Activated CD4-positive, alpha-beta T cell treated with anti-CD3 and anti-CD28 coated beads, Interleukin-2, amount 10 ng/mL, durations not matched to agents 7 days and 5 days (primary cell): ENCODE measurements at places on chromosomes 1 and 21. TPM values are rescaled to one million over a fixed set of nuclear protein-coding genes. Genes with fewer than 3 reads are reported as not detected.
A peak's percentile ranks its signal among the peaks of the same experiment; 100 is the strongest.

Gene RWDD3
- total RNA-seq, result 14.2 TPM

Gene PGBD5
- total RNA-seq, result not detected

GRCh38 chr1:13730291-13730690 is 30.3 kb downstream of the PRDM2 start:
- peak; percentile 27 for DNase-seq

DNA sequence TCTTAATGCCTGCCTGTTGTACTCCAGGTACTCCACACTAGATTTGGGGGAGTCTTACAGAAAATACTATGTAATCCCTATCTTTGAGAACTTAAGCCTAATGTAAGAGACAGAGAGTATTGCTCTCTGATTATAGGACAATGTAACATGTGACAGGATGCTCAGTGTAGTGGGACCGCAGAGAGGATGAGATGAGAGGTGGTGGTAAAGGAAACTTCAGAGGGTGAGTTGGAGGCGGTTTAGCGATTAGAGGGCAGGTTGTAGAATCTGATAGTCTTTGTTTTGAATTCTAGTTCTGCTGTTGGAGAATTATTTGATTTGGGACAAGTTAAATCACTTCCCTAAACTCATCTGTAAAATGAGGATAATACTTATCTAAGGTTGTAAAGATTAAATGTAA is 5.4 kb downstream of the SOAT1 start:
- DNase-seq, result peak; percentile 71

GRCh38 chr1:91781901-91782622 is 103.9 kb downstream of the TGFBR3 start:
- DNase-seq, result no peak

DNA sequence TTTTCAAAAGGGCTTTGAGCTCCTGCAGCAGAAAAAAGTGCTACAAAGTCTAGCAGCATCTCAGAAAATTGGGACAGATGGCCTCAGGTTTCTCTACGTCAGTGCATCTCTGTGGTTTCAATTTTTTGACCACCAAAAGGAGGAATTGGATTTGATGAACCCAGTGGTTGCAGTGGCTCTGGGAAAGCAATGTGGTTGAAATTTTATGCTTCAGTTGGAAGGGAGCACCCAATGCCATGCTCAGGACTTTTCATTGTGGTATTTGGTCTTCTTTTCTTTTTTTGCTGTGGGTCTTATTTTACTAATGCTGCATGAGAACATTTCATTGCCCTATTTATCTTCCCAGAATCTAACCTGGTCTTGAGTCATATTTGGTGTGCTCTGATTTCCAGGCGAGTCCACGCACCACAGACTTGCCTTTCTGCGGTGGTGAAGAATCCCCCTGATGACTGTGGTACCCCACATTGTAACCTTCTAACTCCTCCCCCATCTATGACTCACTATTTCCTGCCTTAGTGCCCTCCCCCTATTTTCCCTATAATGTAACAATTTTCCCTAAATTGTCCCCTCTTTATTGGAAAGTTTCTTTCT is 56.7 kb downstream of the S1PR1 start:
- peak; percentile 36 for DNase-seq

DNA sequence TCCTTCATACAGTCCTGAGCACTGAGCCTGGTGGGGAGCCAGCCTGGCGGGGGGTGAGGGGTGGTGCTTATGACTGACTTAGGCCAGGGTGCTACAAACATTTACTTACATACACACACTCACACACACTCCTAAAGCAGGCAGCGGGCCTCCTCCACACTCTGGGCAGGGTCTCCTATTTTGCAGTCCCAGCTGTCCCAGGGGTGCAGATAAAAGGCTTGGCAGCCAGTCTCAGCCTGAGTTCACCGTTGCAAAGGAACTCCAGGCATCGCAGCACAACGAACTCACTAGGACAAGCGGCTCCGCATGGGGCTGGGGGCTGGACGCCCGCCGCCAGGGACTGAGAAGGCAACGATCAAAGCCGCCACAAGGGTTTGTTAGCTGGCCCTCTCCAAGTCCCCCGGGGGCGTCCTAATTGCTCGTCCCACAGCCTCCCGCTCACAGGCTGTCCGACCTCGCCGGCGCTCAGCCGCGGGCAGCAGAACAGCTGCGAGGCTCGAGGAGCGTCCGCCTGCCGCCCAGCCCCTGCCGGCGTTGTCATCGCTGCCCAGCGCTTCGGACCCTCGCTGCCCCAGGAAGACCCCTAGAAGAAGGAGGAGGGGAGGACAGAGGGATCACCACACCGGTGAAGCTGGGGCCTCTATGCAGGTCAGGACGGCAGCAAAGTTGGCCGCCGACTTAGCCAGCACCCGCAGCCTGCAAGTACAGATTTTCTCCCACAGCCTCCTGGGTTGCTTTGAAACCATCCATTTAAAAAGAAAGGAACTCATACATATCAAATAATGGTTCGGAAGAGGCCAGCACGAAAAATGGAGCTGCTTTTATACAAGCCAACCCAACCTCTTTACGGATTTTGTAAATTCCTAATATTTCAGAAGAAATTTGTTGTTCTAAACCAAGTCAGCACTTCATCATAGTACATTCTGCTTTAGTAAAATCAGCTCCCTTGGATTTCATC is 6.2 kb downstream of the BARHL2 start:
- DNase-seq, result no peak

- DNase-seq, result no peak
Observed at GRCh38 chr21:32442566-32443318, 30.2 kb downstream of the EVA1C start.

GRCh38 chr1:178908358-178908757 is 37.5 kb upstream of the ANGPTL1 start:
- no peak for DNase-seq

- DNase-seq, result no peak
Observed at GRCh38 chr1:97160818-97161217, 439.2 kb downstream of the PTBP2 start.

- DNase-seq, result no peak
Observed at GRCh38 chr1:41751804-41752513, 166.8 kb downstream of the HIVEP3 start.

DNA sequence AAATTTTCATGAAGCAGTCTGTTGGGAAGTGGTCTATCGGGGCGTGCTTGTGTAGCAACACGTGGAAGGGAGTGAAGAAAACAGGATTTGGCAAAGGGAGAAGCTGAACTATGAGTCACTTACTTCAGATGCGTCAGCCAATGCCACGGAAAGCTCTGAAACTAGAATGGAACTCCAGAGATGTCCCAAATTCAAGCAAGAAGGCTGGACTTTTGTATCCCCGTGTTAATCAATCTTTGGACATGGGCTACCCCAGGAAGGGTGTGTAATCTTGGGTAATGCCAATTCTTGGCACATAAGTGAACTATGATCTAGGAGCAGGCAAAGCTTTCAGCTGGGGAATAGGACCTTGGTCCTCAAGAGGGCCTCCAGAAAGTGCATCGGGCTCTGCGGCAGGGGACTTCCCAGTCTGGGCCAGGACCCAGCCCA is 102.6 kb downstream of the ADSS2 start:
- no peak for DNase-seq
